Myocyte (in vitro differentiated cells): ENCODE measurements at places on chromosomes 13 and 19.

DNA sequence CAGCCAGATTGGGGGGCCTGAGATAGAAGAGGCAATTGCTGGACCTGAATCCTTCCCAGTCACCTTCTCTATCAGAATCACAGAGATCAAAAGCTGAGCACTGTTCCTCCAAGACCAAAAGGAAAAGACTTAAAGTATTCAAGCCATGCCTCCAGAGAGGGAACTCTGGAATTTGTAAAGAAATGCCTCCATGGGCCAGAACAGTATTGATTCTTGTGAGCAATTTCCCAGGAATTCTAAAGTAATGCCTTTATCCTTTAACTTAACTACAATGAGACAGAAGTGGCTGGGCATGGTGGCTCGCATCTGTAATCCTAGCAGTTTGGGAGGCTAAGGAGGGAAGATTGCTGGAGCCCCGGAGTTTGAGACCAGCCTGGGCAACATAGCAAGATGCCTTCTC is 148.8 kb downstream of the FLT1 start:
- no peak for DNase-seq

DNA sequence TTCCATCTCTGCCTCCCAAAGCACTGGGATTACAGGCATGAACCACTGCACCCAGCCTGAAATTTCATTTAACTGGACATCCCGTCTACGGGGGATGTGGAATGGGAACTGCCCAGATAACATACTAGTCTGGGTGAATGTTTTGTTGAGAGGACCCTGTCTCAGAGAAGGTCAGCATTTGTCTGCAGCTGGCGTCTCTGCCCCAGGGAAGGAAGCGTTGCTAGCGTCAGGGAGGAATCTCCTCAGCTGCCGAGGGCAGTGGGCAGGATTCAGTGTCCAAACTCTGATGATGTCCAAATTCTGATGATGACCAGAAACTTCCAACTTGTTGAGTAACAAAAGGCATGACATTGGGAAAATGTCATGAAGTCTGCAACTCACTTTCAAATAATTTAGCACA is 3.1 kb downstream of the NXNL1 start:
- no peak for DNase-seq

GRCh38 chr19:31349160-31349881 is at the start of gene TSHZ3:
Gene TSHZ3, minus strand, starts transcription at chr19:31349436. Its CDS starts 217 bp downstream, at chr19:31349219.
- peak; percentile 84 for DNase-seq

- DNase-seq, result peak; percentile 87
Observed at GRCh38 chr13:50386541-50387050, 371.4 kb downstream of the KCNRG start.

- peak; percentile 86 for DNase-seq
Observed at GRCh38 chr19:16112778-16113177, 1.1 kb downstream of the RAB8A start.

GRCh38 chr19:33444562-33445441 is 71.3 kb downstream of the CEBPG start:
- DNase-seq, result no peak

- DNase-seq, result no peak
Observed at GRCh38 chr19:56955637-56956216, 115.2 kb upstream of the PEG3 start.

- DNase-seq, result no peak
Observed at GRCh38 chr19:11495885-11496284, 9.8 kb downstream of the ZNF653 start.

DNA sequence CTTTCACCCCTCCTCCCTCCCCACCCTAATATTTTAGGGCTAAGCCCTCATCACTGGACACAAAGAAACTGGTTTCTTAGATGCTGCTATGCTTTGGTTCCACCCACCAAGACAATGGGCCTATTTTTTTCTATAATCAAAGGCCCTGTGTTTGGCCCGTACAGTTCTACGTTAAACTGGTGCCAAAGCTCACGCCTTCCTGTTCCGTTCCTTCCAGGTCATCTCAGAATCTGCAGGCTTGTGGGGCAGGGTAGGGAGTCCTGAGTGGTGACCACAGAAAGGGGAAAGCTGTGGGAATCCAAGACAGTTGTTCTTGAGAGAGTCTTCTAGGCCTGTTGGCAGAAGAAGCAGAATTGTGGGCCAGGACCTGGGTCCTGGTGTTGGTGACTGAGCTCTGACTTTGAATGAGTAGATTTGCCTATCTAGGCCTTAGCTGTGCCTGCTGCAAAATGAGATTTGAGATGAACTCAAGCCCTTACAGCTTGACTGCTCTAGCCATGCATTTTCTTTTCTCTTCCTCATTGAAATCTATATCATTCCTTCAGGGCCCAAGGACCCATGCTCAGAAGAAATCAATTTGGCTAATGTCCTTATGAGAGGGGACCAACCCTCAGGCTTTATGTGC is 19.1 kb upstream of the CXCL17 start:
- DNase-seq, result no peak

DNA sequence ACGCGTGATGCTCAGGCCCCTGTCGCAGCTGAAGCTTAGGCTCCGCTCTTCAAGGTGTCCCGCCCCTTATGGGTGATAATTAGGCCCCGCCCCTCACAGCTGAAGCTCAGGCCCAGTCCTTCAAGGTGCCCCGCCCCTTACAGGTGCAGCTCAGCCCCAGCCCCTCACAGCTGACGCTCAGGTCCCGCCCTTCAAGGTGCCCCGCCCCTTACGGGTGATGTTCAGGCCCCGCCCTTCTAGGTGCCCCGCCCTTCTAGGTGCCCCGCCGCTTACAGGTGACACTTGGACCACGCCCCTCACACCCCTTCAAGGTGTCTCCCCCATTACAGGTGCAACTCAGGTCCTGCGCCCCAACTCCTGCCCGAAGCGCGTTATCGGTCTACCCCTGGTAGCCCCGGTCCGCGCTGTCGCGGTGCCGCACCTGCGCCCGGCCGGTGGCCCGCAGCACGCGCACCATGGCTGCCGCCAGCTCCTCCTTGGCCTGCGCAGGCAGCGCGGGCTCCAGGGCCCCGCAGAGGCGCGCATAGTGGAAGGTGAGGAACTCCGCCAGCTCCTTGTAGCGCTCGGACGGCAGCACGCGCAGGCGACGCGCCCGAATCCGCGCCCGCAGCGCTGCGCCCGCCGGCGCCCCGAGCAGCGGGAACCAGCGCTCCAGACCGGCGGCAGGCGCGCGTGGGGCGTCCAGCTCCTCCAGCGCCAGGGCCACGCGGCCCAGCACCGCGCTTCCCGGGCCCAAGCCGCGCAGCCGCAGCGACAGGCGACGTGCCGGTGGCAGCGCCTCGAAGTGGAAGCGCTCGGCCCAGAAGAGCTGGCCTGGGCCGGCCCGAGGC is 7.3 kb downstream of the RASAL3 start:
- DNase-seq, result no peak

GRCh38 chr19:52391135-52391534 is 6.5 kb upstream of the ZNF528 start:
- no peak for DNase-seq

- DNase-seq, result peak; percentile 37
Observed at GRCh38 chr13:41075034-41075433, 13.7 kb downstream of the WBP4 start.

- DNase-seq, result peak; percentile 26
Observed at GRCh38 chr19:862581-863314, 3.3 kb downstream of the CFD start.

- no peak for DNase-seq
Observed at GRCh38 chr19:48878196-48879024, 6.2 kb downstream of the PPP1R15A start.
